Activated B cell treated with CpG ODN at 0.5 μM for 24 hours (primary cell): ENCODE measurements at places on chromosomes 6 and 20. TPM values are rescaled to one million over a fixed set of nuclear protein-coding genes. Genes with fewer than 3 reads are reported as not detected.

Gene FRK
- total RNA-seq: 0.31 and 0.37 TPM in 2 replicates

- no peak for DNase-seq
Observed at GRCh38 chr6:111973118-111973761, 80.7 kb upstream of the CCN6 start.

GRCh38 chr20:4415281-4415680 lies 306.4 kb upstream of the PRND start:
- DNase-seq: no peak

- DNase-seq: no peak
Observed at GRCh38 chr20:36399147-36399968, 93.2 kb downstream of the DLGAP4 start.

GRCh38 chr6:47663462-47664216 lies 34.7 kb upstream of the ADGRF4 start:
- no peak for DNase-seq

DNA sequence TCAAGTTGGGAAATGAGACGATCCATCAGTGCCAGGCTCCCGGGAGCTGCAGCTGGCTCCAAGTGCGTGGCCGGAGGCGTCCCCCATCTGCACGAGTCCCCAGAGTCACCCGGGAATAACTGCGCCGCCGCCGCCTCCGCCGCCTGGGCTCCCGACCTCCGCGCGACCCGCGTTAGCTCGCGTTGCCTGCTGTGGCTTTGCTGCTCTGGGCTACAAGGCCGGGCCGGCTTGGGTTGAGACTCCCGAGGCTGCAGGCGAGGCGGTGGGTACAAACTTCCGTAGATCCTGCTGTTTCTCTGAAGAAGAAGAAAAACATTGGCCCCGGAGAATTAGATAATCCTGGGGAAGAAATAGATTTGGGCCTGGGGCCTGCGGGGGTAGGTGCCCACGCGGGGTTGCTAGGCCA lies 7.4 kb upstream of the LAMP5 start:
- DNase-seq: no peak

- DNase-seq: no peak
Observed at GRCh38 chr6:145763742-145764141, 28.4 kb upstream of the EPM2A start.
